GM19239 (cell line): ENCODE measurements at places on chromosomes 1 and 21.

GRCh38 chr1:234599617-234600417 is 10.2 kb downstream of the IRF2BP2 start:
- DNase-seq: peak; percentile 52

DNA sequence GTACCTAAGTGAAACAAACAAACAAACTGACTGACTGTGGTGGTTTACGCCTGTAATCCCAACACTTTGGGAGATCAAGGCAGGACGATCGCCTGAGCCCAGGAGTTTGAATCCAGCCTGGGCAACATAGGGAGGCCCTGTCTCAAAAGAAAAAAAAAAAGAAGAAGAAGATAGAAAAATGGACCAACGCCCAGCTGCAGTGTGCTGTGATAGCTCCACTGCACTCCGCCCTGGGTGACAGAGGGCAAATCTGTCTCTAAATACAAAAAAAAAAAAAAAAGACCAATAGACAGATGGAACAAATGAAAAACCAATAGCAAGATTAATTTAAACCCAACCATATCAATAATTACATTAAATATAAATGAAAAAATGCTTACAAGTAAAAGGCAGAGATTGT is 13.9 kb downstream of the AKR7A3 start:
- no peak for DNase-seq

GRCh38 chr21:45056296-45056904 is 18.0 kb upstream of the ADARB1 start:
- no peak for DNase-seq

GRCh38 chr1:236795757-236796667 is 920 bp downstream of the MTR start:
- no peak for DNase-seq

- DNase-seq: no peak
Observed at GRCh38 chr21:42771503-42771805, 107.9 kb downstream of the WDR4 start.

DNA sequence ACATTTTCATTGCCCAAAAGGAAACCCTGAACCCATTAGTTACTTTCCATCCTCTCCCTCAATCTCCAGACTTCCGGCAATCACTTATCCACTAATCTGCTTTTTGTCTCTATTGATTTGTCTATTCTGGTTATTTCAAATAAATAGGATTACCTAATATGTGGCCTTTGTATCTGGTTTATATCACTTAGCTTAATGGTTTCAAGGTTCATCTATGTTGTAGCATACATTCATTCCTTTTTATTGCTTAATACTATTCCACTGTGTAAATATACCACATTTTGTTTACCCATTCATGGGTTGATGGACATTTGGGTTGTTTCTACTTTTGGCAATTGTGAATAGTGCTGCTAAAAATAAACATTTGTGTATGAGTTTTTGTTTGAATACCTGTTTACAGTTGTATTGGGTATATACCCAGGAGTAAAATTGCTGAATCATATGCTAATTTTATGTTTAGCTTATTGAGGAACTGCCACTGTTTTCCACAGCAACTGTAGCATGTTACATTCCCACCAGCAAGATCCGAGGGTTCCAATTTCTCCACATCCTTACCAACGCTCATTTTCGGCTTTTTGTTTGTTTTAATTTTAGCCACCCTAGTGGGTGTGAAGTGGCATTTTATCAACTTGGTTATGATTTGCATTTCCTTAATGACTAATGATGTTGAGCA is 2.5 kb upstream of the SLC25A44 start:
- DNase-seq: no peak

DNA sequence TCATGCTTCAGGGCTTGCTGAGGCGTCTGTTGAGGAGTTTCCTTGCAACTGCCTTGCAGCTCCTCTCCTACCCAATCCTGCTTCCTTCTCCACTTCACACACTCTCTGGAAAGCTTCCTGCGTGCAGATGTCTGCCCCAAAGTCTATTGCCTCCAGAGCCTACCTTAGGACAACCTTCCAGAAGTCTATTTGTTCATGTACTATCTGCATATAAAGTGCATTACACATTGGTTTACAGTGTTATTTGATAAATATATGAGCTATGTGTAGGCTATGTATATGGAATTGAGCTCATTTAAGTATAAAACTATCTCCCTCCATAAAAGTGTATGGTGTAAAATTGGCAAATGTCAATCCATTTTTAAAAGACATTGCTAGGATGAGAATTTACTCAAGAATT is 9.8 kb downstream of the PTGFR start:
- DNase-seq: no peak

- DNase-seq: no peak
Observed at GRCh38 chr1:30371179-30371788, 352.1 kb downstream of the MATN1 start.

- DNase-seq: no peak
Observed at GRCh38 chr21:37243961-37244360, 23.2 kb downstream of the VPS26C start.

DNA sequence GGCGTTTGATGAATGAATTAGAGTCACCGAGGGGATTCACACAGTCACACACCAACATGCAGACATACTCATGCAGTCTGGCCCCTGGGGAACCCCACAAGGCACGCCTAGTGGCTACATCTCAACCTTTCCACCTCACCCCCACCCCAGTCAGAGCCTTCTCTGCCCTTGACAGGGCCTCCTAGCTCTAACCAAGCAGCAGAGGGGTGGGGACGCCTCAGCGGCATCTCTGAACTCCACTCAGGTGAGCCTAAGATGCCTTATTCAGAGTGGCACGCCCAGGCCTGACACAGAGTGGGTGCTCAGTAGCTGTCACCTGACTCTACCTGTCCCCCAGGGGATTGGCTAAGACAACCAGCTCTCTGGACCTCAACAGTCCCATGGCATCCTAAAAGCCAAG is 3.7 kb upstream of the SDC3 start:
- no peak for DNase-seq

GRCh38 chr1:10834770-10835412 is 38.4 kb upstream of the CASZ1 start:
- no peak for DNase-seq
